ENCODE measurements at places on chromosomes 3 and 15.
A peak's percentile ranks its signal among the peaks of the same experiment; 100 is the strongest.

GRCh38 chr15:36874930-36875329, 225.4 kb downstream of the MEIS2 start:
- DNase-seq = no peak

DNA sequence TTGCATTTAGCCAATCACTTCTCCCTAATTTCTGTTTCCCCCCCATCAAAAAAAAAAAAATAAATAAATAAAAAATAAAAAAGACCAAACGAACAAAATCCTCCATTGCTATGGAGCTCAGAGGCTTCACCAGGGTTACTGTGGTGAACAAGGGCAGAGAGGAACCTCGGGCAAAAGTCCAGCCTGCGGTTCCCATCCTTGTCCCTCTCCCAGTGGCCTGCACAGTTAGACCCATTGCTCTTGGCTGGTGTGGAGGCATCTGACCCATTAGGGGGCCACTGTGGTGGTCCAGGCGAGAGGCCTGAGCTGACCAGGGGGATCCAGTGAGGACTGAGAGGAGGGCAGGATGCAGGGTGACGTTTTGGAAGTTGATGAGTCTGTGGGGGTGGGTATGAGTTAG, 18.8 kb downstream of the CORO2B start:
- no peak for DNase-seq

DNA sequence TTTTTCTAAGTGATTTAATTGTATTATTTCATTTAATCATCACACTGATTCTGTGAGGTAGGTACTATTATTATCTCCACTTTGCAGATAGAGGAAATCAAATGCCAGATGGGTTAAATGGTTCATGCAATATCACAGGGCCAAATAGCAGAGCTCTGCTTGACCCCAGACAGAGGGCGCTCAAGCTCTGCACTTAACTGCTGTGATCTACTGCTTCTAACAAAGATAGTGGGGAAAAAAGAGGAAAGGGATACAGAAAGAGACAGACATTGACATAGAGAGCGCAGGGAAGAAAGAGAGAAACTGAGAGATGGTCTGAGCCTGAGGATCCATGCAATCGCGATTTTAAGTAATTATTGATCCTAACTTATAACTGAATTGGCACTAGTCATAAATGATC, 279.1 kb upstream of the THRB start:
- DNase-seq = no peak

DNA sequence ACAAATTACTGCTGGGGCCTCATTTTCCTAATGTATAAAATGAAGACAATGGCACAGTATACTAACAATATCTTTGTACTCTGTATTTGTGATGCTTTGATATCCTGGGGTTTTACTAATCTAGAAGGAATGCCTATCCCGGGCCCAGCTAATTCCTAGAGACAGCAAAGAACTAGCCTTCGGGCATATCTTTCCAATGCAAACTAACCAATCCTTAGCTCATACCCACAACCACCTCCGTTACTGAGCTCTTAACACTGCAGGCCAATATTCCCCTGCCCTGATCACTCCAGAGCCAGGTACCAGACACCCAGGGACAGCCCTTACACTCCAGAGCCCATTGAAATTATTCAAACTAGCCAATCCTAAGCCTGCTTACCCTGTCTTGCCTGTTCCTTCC, 309.0 kb downstream of the ULK4 start:
- no peak for DNase-seq

DNA sequence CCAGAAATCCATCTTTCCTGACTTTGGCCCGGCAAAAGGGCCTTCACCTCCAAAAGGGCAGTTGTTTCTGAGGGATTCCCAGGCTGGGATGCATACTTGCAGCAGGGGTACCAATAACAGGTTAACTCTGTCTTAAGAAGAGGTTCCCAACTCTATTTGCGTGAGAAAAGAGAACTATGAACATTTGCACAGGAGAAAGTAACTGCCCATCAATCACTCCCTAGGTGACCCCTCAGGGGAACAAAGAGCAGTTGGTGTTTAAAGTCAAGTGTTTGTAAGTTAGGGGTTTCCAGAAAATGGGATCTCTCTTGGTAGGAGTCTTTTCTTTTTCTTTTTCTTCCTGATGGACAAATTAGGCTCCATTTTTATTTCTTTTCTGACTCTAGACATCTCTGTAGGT, 97.3 kb downstream of the EPHB1 start:
- no peak for DNase-seq

GRCh38 chr15:95227235-95227634, 995.9 kb downstream of the MCTP2 start:
- DNase-seq = no peak

DNA sequence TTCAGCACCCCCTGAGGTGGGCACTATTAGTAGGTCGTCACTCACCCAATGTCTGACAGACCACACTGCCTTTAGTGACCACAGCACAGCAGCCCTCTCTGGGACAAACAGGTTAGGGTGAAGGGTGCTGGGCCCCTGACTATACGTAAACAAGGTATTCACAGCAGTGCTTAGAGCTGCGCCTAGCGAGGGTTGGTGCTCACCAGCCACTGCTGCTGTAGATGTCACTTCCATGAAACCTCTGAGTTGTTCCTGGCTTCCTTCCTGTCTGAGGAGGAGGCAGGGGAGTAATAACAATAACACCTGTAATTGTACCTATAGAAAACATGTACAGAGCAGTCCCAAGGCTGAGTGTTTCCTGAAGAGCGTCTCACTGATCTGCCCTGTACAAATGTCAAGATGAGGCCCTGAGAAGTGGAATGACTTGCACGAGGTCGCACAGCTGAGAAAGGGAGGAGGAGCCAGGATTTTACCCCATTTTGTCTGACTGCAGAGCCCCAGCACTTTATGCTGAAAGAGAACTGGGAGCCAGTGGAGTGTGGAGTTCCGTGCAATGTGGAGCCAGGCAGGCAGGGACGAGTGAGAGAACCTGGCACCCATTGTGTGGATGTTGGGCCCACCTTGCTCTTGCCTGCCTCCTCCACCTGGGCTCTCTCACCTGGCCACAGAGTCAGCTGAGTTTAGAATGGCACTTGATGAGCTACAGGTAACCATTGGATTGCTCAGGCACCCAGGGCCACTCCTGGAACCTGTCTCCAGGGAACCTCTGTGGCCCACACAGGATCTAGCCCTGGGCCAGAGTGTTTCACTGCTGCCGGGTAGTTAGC, 93.8 kb downstream of the DNAJB8 start:
- no peak for DNase-seq

DNA sequence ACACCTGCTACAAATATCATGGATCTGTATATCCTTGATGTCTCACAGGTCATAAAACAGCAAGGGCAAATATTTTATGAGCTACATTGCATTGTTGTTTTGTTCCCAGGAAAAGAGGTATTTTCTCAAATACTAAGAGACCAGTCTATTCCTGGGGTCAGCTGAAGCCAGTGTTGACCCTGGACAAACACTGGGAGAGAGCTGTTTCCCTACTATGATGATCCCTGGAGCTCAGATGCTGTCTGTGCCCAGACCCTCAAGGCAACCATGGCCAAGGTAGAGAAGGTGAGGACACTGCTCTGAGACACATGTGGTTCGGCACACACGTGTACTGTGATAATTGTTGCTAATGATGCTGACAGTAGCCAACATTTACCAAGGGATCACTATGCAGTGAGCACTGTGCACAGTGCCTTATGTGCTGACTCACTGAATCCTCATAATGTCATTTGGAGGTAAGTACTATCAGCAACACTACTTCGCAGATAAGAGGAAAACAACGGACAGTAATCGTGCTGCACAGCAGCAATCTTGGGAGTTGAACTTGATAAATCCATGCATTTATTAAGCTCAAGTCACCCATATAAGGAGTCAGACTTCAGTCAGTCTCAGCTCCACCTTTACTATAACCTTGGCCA, 943.6 kb downstream of the FHIT start:
- no peak for DNase-seq

DNA sequence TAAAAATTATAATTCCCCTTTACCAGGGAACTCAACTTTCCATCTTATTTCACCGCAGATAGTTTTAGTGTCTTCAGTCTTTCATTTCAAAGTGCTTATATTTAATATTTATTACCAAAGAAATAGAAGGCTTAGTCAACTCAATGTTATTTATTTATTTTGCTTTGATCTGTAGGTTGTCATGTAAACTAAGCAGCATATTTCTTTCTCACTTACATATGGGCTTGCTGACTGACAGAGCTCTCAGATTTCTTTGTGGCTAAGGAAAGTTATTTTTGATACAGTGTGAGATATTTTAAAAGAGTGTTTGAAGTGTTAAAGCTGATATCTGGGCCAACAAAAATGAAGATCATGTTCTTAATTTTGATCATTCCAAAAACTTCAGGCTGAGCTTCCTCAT, 331.4 kb downstream of the ROBO1 start:
- DNase-seq = no peak

GRCh38 chr15:43872416-43873020, 45.7 kb downstream of the WDR76 start:
- DNase-seq = peak; percentile 9

GRCh38 chr3:124283652-124284023, 291.7 kb upstream of the ROPN1 start:
- no peak for DNase-seq

DNA sequence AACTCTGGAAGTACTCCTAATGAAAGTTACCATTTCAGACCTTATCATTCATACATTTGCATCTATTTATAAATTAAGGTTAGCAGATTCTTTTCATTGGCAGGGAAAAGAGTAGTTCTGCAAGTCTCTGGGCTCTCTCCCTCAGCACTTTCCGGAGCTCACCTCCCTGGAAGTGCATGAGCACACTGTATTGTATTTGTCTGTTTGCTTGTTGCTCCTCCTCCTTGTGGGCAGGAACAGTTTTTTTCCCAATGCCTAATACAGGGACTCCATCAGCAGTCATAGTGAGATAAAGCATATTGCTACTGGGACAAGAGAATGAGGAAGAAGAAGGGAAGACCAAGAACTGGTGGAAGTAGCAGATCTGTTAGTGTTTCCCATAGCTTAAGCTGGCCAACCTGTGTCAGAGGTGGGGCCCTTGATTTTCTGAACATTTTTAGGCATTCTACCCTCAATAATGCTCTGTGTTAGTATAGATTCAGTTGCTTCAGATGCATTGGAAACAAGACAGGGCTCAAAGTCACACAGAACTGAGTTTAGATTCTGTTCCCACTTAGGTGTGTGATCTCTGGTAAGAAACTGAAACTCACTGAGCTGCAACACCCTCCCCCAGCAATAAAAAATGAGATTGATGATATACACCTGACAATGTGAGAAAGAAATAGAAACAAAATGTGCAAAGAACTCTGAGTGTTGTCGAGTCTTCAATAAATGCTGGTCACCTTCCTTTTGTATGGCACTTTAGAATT, 407.8 kb downstream of the TUSC7 start:
- DNase-seq = no peak

DNA sequence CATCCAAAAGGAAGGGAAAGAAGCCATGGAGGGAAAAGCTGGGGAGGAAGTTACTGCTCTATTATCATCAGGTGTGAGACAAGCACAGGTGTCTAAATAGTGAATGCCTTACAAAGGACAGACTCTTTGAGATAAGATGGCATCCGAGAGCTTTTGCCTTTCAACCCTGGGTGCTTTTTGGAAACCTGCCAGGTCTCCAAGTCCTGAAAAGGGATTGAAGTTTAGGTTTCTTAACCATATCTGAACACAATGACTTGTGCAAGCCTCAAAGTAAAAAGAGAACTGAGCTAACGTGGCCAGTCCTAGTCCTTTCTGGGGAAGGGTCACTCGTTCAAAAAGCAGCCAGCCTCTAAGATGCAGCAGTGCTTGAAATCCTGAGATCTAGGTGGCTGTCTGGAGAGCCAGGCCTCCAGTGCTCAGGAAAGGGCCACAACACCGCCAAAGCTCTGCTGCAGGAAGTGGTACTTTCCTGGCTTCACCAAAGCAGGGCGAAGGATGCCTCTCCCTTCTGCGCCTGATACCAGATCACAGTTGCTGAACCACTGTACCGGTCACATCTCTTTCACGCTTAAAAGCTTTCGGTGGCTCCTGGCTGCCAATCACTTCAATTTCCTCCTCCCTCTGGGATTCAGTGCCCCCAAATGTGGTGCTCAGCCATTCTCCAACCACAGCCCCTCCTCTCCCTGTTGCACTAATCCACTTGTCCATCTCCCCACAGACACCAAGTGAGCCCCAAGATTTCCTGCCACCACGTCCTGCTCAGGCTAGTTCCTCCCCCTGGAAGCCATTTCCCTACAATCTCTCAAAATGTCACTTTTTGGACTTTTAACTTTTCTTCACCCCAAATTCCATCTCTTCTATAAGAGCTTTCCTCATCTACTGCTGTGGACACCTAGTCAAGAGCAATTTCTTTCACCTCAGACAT, 104.1 kb upstream of the LPP start:
- peak; percentile 28 for DNase-seq

- DNase-seq = no peak
Observed at GRCh38 chr3:17176757-17177156, 292.0 kb downstream of the PLCL2 start.

GRCh38 chr15:89761929-89762328, 10.9 kb upstream of the MESP1 start:
- DNase-seq = no peak

DNA sequence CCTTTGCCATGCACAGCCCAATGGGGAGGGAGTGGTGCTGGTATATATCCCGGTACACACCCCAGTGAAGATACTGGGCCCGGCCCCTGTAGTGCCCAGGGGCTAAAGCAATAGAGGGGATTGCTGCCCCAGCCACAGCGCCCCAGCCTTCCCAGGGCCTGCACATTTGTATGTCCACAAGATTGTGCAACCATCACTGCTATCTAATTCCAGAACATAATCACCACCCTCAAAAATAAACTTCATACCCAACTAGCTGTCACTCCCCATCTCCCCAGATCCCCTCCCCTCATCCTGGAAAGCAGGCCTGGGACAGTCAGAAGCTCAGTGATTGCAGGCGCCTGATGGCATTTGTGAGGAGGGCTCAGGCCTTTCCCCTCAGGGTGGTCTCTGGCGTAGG, 13.5 kb downstream of the GNAI2 start:
- DNase-seq = no peak

DNA sequence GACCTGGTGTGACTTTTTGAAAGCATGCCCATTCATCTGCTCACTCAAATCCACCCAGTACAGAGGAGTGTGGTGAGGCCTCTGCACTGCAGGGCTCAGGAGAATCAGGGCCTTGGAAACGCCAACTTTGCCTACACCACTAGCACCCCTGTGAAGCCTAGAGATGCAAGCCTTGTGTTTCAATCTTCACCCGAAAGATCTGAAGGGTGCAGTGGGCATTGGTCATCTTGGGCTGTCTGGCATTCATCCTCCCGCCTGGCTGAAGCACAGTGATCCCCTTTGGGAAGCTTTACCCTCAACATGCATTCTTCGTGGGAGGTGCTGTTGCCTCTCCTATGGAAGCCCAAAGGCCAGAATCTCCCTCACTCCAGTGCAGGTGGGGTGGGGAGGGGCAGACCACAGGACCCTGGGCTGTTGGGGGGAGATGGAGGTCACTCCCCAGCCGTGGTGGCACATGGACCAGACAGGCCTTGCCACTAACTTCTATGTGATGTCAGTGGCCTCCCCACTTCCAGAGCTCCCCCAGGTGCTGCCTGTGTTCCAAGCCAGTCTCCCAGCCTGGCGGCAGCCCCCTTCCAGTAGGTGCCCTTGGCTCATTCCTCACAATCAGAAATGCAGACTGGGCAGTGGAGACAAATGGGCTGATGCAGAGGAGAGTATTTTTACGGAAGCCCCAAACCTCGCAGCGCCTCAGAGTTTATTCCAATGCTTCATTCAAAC, 92.5 kb downstream of the ADAMTS17 start:
- no peak for DNase-seq

- no peak for DNase-seq
Observed at GRCh38 chr3:97914388-97914787, 57.8 kb downstream of the RIOX2 start.
